ENCODE measurements at places on chromosomes 3 and 15.

GRCh38 chr15:99509686-99510461 is 55.9 kb upstream of the MEF2A start:
- no peak for DNase-seq

DNA sequence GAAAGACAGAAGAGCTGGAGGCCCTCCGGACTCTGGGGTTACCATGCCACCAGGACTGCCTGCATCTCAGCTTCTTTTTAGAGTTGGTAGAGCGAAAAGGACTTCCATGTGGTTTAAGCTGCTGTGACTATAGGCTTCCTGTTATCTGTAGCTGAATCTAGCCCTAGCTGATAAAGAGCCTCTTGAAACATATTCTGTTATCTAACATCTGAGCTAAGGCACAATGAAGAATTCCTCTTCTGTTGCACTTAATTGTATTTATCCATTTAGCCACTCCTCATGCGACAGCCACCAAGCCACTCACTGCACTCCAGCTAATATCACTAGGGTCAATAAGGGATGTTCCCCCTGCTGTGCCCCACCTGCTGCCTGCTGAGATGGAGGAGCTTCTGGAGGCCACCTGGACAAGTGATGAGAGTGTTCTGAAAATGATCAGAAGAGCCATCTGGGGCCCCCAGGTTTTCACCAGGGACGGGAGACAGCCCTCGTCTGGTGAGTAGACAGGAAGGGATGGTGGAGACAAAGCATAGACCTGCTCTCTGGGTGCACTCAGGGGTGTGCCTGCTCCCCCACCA is 94.6 kb upstream of the PLXNA1 start:
- DNase-seq, result no peak

- no peak for DNase-seq
These were observed 24.8 kb downstream of the IL16 start for GRCh38 chr15:81221449-81221848.

DNA sequence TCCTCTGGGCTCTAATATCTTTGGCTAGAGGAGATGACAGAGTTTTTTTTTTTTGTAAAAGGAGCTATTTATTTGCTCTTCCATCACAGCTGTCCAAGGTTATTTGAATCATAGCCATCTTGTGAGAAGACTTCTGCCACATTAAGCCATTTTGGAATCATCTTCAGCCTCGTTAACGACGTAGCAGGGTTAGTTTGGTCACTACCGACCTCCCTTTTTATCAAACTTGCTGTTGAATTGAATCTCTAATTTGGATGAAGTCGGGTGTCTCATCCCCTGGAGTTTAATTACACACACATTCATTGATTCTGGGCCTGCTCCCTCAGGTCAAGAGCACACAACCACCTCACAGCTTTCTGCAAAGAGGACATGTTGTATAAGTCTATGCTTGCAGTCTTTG is 238.7 kb downstream of the CPNE4 start:
- DNase-seq, result no peak

GRCh38 chr15:63029676-63030075 is 12.9 kb upstream of the TPM1 start:
- no peak for DNase-seq

GRCh38 chr3:55481744-55482495 is 5.2 kb downstream of the WNT5A start:
- DNase-seq, result peak; percentile 58

DNA sequence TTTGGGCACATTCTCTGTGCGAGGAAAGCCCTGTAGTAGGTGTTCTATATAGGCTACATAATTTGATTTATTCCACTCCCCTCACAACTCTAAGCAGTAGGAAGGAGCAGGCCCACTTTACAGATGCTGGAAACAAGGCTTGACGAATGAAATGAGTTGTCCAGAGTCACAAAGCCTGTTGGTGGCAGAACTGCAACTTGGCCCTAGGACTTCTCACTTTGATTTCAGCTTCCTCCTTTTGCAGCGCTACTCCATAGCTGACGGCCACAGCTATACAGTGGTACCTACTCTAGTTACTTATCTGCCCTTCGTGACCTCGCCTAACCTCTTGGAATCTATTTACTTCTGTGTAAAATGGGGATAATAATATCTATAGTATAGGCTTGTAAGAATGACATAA is 2.5 kb upstream of the IRAK2 start:
- DNase-seq, result no peak

DNA sequence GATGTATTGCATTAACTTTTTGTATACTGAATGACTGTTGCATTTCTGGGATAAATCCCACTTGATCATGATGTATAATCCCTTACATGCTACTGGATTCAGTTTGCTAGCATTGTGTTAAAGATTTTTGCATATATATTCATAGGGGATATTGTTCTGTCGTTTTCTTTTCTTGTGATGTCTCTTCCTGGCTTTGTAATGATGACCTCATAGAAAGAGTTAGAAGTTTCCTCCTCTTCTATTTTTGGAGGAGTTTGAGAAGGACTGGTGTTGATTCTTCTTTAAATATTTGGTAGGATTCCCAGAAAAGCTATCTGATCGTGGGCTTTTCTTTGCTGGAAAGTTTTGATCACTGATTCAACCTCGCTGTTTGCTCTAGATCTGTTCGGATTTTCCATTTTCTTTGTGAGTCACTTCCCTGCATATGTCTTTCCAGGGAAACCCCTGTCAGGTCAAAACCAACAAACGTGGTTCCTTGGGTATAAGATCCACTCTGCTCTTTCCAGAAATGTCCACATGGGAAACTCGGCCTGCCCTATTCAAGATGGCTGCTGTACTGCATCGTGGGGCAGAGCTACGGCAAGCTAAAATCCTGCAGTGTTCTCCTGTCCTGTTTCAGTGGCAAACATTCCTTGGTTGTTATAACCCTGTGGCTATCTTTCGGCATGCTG is 120.4 kb downstream of the GABRG3 start:
- no peak for DNase-seq

DNA sequence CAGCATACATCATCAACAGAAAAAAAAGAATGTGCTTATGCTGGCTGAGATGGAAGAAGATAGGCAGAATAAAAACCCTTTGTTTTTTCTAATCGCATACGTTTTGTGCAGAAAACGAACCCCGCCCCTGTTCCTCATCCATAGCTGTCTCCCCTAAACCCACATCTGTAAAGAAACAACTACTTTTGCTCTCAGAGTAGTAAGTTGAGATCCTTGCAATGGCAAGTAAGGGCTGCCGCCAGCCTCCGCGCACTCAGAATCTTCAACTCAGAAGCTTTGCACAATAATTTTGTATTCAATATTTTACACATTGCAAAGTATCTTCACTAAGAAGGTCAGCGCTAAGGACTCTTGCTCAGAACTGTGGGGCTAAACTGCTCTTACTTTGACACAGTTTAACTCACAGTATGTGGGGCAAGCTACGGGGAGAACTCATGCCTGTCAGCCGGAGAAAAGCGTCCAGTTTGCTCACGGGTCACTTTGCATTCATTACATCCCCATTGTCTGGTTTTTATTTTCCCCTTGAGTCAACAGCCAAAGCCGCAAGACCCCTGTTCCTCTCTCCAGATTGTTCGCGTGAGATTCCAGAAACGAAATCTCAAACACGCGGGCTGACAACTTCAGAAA is 1.0 kb downstream of the LYSMD4 start:
- DNase-seq, result peak; percentile 72

- no peak for DNase-seq
These were observed 56.9 kb downstream of the ARRDC4 start for GRCh38 chr15:98017150-98017964.

GRCh38 chr3:168260859-168261258 is 165.1 kb upstream of the GOLIM4 start:
- no peak for DNase-seq

DNA sequence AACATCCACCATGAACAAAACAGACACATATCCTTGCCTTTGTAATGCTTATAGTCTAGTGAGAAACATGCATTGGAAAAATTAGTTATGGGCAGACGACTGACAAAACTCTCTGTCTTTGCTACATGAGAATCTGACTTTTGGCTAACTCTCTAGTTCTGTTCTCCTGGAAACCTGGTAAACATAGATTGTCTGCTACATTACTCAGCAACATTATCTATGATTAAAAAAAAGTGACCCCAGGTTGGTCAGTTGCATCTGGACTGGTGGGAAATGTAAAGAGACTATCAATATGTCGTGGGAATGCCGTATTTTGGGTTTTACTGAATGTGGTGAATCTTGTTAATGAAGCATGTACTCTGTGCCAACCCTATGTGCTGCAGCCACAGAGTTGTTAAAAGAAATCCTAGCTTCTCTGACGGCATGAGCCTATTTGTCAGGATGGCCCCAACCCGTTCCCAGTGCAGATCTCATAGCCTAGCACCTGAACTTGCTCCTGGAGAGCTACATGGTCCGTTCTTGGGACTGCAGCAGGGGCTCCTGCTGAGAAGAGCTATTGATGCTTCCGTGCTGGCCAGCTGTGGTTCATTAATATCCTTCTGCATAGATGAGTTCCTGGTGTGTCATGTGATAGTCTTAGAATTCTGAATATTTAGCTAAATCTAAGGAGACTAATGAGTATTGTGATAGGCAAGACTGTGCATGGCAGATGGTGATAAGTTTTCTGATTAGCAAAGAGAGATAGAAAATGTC is 311.7 kb upstream of the ZNF717 start:
- DNase-seq, result no peak

DNA sequence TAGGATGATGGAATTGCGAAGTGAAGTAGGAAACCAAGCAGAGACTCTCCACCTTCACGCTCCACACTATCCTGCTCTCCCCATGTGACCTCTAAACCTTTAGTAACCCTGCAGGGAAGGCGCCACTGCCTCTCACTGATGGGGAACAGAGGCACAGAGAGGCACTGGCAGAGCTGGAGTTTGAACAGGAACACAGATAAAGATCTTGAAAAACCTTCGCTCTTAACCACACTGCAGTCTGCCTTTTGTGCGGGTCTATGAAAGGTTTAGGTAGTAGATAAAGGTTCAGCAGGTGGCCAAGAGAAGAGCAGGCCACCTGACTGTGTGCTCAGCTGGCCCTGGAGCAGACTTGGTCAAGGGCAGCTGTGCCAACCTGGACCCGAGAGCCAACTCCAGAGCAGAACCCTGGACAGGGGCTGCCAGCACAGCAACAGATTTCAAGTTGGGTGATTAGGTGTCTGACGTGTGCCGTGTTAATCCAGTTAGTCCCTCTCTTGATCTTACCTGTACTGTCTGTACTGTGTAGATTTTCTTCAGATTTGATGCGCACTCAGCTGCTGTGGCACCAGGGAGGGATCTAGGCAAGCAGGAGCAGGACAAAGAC is 15.2 kb downstream of the EIF4E3 start:
- no peak for DNase-seq

GRCh38 chr15:57391537-57391936 is 15.2 kb downstream of the CGNL1 start:
- DNase-seq, result no peak

- no peak for DNase-seq
These were observed 395.5 kb upstream of the PROK2 start for GRCh38 chr3:72180405-72180804.

DNA sequence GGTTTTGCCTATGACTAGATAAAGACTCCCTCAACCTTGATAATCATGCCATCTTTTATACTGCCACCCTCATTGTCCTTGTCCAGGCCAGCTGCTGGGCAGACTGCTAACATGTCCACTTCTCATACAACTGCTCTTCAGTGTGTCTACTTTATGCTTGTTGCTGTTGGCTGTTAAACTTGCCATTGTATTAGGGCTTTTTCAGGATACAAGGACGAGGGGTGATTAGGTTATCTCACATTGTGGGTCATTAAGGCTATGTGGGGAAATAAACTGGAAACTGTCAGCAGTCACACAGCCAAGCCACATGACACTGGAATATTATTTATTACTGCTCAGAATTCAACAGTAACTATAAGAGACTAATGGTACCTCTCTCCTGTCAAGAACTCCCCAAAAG is 36.1 kb downstream of the STARD9 start:
- no peak for DNase-seq

DNA sequence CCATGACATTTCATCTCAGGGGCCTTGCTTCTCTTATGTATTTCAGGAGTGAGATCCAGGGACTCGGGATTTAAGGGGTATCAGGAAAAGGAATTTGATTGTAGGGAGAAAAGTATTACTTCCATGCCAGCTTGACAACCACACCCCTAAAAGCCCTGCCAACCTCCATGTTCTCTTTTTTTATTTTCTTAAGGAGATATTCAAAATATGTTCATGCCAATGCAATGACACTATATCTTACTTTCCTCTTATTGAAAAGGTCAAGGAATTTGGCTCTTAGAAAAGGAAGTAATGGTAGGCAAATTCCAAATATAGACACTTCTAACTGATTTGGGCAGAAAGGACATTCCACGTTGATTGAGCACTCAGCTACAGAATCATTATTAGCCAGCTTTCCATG is 407.5 kb upstream of the NECTIN3 start:
- DNase-seq, result no peak

GRCh38 chr3:197189623-197190022 is 108.8 kb downstream of the DLG1 start:
- DNase-seq, result no peak

DNA sequence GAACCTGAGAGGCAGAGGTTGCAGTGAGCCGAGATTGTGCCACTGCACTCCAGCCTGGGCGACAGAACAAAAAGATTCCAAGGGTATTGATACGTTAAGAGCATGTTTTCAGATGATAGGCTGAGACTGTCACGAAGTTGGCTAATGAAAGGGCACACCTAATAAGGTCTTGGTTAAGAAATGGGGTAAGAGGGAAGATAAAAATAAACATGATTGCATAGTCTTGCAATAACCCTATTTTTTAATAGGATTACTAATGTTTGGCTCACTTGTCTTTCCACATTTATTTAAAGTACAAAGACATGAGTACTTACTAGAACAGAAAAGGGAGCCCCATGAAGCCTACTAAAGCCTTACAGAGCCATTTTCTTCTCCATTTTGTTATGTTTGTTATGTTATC is 109.0 kb downstream of the FRMD4B start:
- DNase-seq, result no peak

- DNase-seq, result peak; percentile 90
These were observed at the start of gene ATR for GRCh38 chr3:142578329-142579223. TSS of gene ATR (minus strand) at chr3:142578733. CDS start at chr3:142578704, 29 bp downstream.

DNA sequence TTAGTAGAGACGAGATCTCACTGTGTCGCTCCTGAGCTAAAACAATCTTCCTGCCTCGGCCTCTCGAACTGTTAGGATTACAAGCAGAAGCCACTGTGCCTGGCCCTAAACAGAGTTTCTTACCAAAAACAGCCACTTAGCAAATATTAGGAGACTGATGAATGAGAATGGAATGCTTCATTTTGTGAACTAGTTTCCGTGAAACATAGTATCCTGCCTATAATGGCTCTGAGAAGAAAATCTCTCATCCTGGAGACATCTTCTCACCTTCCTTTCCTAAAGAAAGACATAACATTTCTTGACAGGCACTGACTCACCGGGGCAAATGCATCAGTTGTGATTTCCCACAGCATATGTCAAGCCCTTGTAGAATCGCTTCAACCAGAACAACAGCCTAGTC is 44.9 kb downstream of the GJD2 start:
- DNase-seq, result no peak
